Neural progenitor cell (in vitro differentiated cells): ENCODE measurements at places on chromosomes 4 and X. TPM values are rescaled to one million over a fixed set of nuclear protein-coding genes. Genes with fewer than 3 reads are reported as not detected.
A peak's percentile ranks its signal among the peaks of the same experiment; 100 is the strongest.

CT55 gene
- total RNA-seq, result not detected in 2 replicates

- DNase-seq, result no peak
Observed at GRCh38 chr4:1026115-1026514, 14.7 kb downstream of the FGFRL1 start.

GRCh38 chrX:100979881-100980607 lies 10.5 kb downstream of the ARL13A start:
- no peak for DNase-seq

DNA sequence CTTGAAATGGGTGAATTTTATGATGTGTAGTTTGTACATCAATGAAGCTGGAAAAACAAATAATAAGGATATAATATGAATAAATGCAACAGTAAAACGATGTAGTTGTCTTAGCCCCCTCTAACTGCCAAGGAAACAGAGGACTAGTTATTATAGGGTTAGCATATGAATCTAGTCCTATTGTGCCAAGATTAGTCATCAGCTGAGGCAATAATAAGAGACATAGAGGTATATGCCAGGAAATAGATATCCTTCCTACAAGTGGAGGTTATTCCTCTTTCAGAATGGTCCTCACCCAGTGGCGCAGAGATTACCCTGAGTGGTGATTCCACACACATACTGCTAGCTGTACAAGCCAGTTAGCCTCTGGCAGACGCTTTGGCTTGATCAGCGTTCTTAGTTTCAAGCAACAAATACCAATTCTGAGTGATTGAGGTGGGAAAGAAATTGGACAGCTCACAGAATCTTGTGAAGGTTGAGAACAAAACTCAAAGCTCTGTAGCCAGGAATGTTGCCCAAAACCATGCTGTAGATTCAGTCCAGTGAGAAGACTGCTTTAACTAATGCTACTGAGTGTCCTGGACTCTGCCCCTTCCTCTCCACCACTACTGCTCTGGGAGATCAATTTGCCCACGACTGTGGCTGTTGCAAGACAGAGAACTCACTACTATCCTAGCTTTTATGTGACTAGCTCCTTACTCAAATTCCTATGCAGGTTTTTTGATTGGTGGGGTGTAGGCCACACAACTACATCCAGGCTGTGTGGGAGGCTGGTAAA lies 27.0 kb upstream of the ZNF280C start:
- no peak for DNase-seq

TLR7 gene
- total RNA-seq, result not detected in 2 replicates

DNA sequence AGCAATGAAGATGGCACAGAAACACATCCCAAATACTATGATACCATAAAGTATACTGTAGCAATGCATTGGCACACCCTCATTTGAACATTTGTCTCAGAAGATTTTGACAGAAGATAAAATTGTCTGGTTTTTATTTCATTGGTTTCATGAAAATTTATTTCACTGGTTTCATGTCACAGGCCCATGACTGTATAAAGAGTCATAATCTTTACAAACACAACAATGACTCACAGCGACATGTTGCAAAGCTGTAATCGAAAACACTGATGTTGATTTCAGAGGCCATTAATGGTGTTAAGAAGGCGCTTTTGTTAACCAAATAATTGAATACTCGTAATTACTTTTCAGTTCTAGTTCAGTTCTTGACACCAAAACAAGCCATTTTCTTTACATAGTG lies 8.1 kb upstream of the DTHD1 start:
- DNase-seq, result no peak

CCNA2 gene
- 197 and 254 TPM in 2 replicates for total RNA-seq

GRCh38 chrX:120380699-120381098 lies 18.8 kb downstream of the ATP1B4 start:
- DNase-seq, result peak; percentile 34

- DNase-seq, result no peak
Observed at GRCh38 chr4:27894951-27895350, 1034.3 kb downstream of the STIM2 start.

YY2 gene
- total RNA-seq, result 0.22 and 0.56 TPM in 2 replicates

GRCh38 chr4:54322818-54323417 lies 93.8 kb downstream of the PDGFRA start:
- peak; percentile 85 for DNase-seq

DNA sequence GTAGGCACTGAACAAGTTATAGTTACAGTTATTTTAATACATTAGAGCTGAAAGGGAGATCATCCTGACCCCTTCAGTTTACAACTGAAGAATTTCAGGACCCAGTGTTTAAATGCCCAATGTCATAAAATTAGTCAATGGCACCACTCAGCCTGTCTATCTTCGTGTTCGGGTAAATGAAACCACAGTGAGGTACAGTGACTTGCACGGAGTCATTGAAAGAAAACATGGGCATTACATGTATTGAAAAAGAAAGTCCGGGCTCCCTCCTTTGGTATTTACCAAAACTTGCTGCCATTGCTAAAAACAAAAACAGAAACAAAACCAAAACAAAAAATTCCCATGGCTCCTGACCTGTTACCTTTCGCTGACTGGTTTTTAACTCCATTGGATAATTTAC lies 131.7 kb downstream of the SH2D1A start:
- DNase-seq, result no peak

DNA sequence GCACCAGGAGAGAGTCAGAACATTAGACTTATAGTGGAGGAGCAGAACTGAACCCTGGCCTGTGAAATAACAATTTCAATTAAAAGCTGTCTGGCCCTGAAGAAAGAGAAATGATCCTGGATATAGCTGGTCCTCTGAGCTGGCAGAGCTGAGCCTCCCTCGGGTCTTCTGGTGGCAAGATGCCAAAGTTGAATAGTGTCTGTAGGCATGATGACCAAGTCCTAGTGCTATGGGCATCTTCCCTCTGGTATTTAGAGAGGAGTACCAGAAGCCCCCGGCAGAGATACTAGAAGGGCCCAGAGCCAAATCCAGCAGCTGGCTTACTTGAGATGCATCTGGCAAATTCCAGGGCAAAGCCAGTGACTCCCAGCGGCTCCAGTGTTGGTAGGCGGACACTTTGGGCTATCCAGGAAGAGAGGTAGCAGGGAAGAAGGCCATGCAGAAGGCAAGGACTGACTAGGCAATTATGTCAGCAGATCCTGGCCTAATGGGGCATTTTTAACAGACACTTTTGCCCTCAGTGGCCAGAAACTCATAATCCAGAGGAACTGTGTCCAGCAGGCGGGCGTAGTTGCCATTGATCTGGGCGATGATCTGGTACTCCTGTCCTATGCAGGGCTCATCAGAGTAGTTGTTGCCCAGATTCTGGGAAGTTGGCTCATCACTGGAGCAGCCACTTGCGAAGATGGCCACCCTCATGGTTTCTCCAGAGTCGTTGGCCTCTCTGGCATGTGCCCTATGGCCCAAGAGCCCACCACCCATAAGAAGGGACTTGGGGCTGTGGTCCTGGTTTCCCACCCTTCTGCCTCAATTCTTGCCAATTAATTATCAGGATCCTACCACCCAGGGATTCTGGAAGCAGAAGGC lies 17.9 kb downstream of the VSIG4 start:
- DNase-seq, result no peak

ANXA10 gene
- total RNA-seq, result not detected in 2 replicates

- DNase-seq, result no peak
Observed at GRCh38 chr4:105896461-105896942, 1.2 kb downstream of the NPNT start.

GC gene
- total RNA-seq, result not detected in 2 replicates

BCAP31 gene
- total RNA-seq, result 52.5 and 68.7 TPM in 2 replicates

DNA sequence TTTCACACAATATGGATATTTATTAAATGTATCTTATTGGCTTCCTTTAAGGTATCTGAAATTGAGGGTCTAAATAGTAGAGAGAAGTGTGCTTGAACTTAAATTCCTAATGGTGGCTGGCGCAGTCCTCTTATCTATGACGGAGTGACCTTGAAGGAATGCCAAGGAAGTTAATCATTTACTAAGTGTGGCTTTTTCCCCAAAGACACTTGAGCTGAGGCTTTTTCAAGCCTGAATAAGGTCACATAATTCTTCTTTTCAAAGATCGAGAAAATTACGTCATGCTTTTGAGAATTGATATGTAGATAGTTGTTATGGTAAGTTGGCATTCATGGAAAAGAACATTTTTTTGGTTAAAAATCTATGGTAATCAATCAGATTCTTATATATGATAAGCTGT lies 11.7 kb upstream of the PRPS2 start:
- no peak for DNase-seq

SAGE1 gene
- not detected in 2 replicates for total RNA-seq

MAGEC3 gene
- total RNA-seq, result not detected in 2 replicates

- DNase-seq, result no peak
Observed at GRCh38 chr4:17580969-17581368, 4.0 kb downstream of the LAP3 start.

DNA sequence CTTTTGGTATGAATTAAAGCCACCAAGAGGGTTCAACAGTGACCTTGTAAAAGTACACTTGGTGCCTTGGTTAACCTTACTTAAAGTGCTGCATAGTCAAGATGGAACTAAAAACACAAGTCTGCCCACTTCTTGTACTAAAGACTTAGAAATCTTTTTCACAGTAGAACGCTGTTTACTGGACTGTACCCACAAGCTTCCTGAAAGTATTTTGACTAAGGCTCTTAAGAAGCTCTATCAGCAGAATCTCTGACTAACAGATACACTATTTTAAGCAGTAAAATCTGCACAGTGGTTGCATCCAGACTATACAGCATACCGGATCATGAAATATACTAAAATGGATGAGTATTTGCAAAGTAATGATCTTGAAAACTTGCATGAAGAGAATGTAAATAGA lies 7.2 kb downstream of the RAB28 start:
- DNase-seq, result no peak

DNA sequence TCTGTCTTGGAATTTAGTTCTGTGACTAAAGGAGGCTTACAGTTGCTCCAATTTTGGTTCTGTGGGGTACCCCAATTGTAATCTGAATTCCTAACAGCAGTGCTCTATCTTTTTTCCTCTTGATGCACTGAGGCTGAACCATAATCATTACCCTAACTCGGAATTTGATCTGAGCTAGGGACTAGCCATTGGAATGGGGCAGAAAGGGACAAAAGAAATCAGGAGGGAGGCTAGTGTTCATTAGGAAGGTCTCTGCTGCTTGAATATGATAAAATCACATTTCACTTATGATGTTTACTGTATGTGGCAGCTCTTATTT lies 2.7 kb downstream of the KLF3 start:
- DNase-seq, result no peak

DNA sequence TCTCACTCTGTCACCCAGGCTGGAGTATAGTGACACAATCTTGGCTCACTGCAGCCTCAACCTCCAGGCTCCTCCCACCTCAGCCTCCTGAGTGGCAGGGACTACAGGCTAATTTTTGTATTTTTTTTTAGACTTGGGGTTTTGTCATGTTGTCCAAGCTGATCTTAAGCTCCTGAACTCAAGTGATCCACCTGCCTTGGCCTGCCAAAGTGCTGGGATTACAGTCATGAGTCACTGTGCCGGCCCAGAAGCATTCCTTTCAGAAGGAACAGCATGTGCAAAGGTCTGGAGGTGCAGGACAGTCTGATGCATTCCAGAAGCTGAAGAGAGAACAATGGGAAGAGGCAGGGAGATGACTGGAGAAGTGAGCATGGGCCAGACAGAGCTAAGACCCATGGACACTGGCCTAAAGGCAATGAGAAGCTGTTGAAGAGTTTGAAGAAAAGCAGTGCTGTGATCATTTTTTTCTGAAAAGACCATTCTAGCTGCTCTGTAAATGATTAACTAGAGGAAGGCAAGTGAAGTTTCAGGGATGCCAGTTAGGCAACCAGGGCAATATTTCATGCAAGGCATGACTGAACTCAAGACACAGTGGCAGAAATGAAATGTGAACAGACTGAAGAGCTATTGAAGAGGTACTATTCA lies 43.2 kb downstream of the MANBA start:
- DNase-seq, result no peak

GRCh38 chrX:87434618-87435017 lies 83.0 kb upstream of the KLHL4 start:
- DNase-seq, result no peak
